ENCODE measurements at places on chromosomes 7 and 10.

GRCh38 chr10:58473976-58474375, 38.7 kb upstream of the BICC1 start:
- DNase-seq, result no peak

- DNase-seq, result no peak
These were observed 92.1 kb downstream of the PIP4K2A start for GRCh38 chr10:22622242-22622806.

- no peak for DNase-seq
These were observed 593.3 kb downstream of the CCSER2 start for GRCh38 chr10:84921701-84922100.

DNA sequence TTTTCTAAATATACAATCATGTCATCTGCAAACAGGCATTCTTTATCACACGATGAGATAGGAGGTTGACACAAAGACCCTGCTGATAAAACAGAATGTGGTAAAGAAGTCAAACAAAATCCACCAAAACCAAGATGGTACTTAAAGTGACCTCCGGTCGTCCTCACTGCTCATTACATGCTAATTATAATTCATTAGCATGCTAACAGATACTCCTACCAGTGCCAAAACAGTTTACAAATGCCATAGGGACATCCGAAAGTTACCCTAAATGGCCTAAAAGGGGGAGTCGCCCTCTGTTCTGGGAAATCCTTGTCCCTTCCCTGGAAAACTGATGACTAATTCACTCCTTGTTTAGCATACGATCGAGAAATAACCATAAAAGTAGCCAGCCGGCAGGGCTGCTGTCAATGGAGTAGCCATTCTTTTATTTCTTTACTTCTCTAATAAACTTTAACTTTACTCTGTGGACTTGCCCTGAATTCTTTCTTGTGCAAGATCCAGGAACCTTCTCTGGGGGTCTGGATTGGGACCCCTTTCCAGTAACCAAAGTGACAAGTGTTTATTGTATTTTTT, 126.6 kb downstream of the CCDC71L start:
- peak; percentile 7 for DNase-seq

DNA sequence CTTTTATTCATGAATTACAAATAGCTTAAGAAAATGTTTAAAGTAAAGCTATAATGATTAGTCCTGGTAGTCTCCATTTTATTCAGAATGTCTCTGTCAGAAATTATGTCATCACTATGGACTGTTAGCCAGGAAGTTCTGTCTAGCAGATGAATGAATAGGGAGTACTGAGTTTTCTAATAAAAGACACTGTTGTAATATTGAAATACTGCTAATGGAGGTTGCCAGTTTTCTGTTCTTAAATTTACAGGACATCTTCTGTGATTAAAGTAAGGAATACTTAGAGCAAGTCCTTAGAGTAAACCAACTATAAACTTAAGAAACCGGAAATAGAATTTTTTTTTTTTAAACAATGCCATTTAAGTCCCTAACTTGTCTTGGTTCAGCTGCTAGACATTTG, 309.8 kb downstream of the ADK start:
- no peak for DNase-seq

- no peak for DNase-seq
These were observed 296.5 kb downstream of the SORCS3 start for GRCh38 chr10:104937567-104937966.

DNA sequence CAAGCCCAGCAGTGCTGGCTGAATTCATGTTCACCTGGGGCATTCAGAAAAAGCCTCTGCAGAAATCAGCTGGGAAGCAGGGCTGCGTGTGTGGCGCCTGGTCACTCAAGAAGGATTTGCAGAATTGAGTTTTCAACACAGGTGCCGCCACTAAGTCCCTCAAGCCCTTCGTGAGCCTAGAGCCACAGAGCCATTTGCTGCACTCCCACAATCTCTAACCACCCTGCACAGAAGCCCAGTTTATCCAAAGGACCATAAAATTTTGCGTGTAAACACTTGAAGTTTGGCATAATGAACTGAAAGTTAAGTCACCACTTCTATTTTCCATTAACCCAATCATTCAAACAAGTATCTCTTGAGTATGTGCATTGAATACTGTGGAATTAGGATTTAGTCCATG, 136.2 kb downstream of the DIP2C start:
- no peak for DNase-seq

DNA sequence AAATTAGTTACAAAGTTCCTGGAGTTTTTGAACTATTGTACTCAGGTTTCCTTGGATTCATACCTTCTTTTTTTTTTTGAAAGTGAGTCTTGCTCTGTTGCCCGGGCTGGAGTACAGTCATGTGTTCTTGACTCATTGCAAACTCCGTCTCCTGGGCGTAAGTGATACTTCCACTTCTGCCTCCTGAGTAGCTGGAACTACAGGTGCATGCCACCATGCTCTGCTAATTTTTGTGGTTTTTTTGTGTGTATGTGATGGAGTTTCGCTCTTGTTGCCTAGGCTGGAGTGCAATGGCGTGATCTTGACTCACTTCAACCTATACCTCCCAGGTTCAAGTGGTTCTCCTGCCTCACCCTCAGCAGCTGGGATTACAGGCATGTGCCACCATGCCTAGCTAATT, 22.3 kb downstream of the MCM10 start:
- DNase-seq, result no peak

GRCh38 chr10:75071756-75072155, 39.7 kb upstream of the SAMD8 start:
- no peak for DNase-seq

DNA sequence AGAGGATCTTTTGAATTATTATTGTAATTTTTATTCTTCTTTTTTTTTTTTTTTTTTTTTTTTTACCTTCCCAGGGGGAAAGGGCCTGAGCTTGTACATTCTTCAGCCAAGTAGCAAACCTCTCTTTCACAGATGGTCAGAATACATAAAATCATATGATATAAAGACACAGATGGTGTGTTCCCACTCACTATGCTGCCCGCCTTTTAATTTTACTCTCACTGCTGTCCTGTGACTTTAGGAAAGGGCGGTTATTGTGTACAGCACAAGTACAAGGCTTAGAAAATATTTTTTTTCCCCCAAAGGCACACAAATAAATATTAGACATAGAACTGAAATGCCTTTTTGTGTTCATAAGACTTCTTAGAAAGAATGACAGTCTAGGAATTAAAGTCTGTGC, 213.6 kb downstream of the RPS24 start:
- no peak for DNase-seq
